ENCODE measurements at places on chromosomes 6 and 20. TPM values are rescaled to one million over a fixed set of nuclear protein-coding genes. Genes with fewer than 3 reads are reported as not detected.

DNA sequence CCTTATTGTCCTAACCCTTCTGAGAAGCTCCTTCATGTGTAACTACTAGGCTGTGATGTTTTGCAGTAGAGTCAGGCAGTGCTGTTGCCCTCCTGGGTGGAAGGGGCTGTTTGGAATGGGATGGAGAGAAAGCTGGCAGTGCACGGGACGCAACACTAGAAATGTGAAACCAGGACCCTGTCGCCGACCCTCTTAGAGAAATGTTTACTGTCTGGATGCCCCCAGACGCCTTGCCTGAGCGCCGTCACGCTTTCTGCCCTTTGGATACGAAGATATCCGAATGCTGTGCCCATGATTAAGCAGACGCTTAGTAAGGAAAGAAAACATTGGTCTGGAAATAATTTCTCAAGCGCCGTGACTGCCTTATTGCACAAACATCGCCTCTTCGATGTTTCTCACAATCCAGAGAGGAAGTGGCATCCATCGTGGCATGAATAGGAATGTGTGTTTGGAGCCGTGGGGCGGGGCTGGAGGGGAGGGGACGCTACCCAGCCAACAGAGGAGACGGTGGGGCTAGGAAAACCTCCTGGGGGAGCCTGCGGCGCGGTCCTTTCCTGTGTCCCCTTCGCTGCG lies 661 bp upstream of the PPP1R14C start:
- peak overlapping the region; percentile 41 for H3K4me3 ChIP-seq
- H3K27ac ChIP-seq: no peak overlapping the region
- no peak for DNase-seq
- H3K27me3 ChIP-seq: peaks cover 77% of the 10 kb centered on the region
- peaks cover 19% of the 10 kb centered on the region for H3K4me1 ChIP-seq
- H3K36me3 ChIP-seq: no peaks in the 10 kb centered on the region

DNA sequence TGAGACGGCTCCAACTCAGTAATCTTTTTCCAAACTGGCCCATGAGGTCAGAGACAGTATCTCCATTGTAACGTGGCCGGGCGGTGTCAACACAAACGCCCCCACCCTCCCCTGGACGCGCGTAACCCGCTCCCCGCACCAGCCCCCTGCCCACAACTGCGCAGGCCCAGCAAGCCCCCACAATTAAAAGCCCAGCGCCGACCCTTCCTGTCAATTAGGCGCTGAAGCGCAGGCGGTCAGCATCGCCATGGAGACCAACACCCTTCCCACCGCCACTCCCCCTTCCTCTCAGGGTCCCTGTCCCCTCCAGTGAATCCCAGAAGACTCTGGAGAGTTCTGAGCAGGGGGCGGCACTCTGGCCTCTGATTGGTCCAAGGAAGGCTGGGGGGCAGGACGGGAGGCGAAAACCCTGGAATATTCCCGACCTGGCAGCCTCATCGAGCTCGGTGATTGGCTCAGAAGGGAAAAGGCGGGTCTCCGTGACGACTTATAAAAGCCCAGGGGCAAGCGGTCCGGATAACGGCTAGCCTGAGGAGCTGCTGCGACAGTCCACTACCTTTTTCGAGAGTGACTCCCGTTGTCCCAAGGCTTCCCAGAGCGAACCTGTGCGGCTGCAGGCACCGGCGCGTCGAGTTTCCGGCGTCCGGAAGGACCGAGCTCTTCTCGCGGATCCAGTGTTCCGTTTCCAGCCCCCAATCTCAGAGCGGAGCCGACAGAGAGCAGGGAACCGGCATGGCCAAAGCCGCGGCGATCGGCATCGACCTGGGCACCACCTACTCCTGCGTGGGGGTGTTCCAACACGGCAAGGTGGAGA lies at the start of the genes HSPA1A and HSPA1L:
HSPA1A (plus strand) TSS at position 519 of the 814 bp plus-strand sequence; CDS start at position 733, 214 bp downstream.
HSPA1L (minus strand) TSS at position 259 of the 814 bp plus-strand sequence. CDS start 3,311 bp downstream, outside the sequence.
- peaks cover 27% of the 10 kb centered on the region for H3K4me1 ChIP-seq
- peak; percentile 97 for DNase-seq
- peak within 1 kb of the TSS; percentile 99 for H3K27ac ChIP-seq
- H3K36me3 ChIP-seq: no peaks in the 10 kb centered on the region

Gene RBM12
- total RNA-seq: 32.1 TPM

Gene C6orf52
- not detected for total RNA-seq

GRCh38 chr6:34709386-34709785 lies 12.8 kb upstream of the ILRUN start:
- no peaks in the 10 kb centered on the region for H3K36me3 ChIP-seq
- H3K4me1 ChIP-seq: peaks cover 9% of the 10 kb centered on the region
- peak; percentile 89 for DNase-seq
- no peak overlapping the region for H3K4me3 ChIP-seq
- H3K27me3 ChIP-seq: no peaks in the 10 kb centered on the region

DNA sequence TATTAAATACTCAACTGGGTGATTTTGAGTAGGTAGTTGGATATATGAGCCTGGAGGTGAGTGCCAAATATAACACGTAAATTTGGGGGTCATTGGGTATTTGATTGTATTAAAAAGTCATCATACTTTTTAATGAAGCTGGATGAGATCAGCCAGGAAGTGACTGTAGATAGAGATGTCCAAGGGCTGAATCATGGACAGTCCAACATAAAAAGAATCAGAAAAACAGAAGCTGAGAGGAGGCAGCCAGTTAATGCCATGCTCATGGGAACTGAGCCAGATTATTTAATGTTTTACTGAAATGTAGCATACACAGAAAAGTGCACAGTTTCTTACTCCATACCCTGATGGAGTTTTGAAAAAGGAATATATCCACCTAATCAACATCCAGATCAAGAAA lies 435.5 kb upstream of the PLCB4 start:
- no peaks in the 10 kb centered on the region for H3K4me1 ChIP-seq
- no peak overlapping the region for H3K27ac ChIP-seq
- DNase-seq: no peak
- no peaks in the 10 kb centered on the region for H3K27me3 ChIP-seq
- no peak overlapping the region for H3K4me3 ChIP-seq

GRCh38 chr6:15290962-15291704 lies 45.3 kb downstream of the JARID2 start:
- H3K4me3 ChIP-seq: no peak overlapping the region
- no peaks in the 10 kb centered on the region for H3K36me3 ChIP-seq
- H3K27ac ChIP-seq: no peak overlapping the region
- no peaks in the 10 kb centered on the region for H3K27me3 ChIP-seq
- H3K4me1 ChIP-seq: peaks cover 17% of the 10 kb centered on the region

- H3K4me3 ChIP-seq: no peak overlapping the region
- H3K27ac ChIP-seq: no peak overlapping the region
- H3K4me1 ChIP-seq: peaks cover 5% of the 10 kb centered on the region
- no peaks in the 10 kb centered on the region for H3K27me3 ChIP-seq
- no peak for DNase-seq
Observed at GRCh38 chr6:20584100-20584731, 50.0 kb downstream of the CDKAL1 start.

- no peaks in the 10 kb centered on the region for H3K27me3 ChIP-seq
- H3K27ac ChIP-seq: no peak overlapping the region
- peak; percentile 20 for DNase-seq
Observed at GRCh38 chr6:106377061-106377540, 16.6 kb downstream of the CRYBG1 start.

Gene ANGPT4
- total RNA-seq: 0.29 TPM

- no peaks in the 10 kb centered on the region for H3K4me1 ChIP-seq
- H3K4me3 ChIP-seq: no peak overlapping the region
- H3K27ac ChIP-seq: no peak overlapping the region
- no peak for DNase-seq
- no peaks in the 10 kb centered on the region for H3K27me3 ChIP-seq
- H3K36me3 ChIP-seq: no peaks in the 10 kb centered on the region
Observed at GRCh38 chr6:105651969-105652368, 249.1 kb upstream of the PREP start.

Gene TSPO2
- total RNA-seq: not detected

Gene SLC29A1
- total RNA-seq: 217 TPM
